Stromal cell of bone marrow (primary cell): ENCODE measurements at places on chromosomes 1 and 21.

GRCh38 chr21:42086969-42087368, 15.9 kb downstream of the UMODL1 start:
- DNase-seq: no peak

- no peak for DNase-seq
Observed at GRCh38 chr1:198024782-198025181, 107.6 kb downstream of the LHX9 start.

GRCh38 chr1:4631321-4631720, 23.1 kb upstream of the AJAP1 start:
- no peak for DNase-seq

DNA sequence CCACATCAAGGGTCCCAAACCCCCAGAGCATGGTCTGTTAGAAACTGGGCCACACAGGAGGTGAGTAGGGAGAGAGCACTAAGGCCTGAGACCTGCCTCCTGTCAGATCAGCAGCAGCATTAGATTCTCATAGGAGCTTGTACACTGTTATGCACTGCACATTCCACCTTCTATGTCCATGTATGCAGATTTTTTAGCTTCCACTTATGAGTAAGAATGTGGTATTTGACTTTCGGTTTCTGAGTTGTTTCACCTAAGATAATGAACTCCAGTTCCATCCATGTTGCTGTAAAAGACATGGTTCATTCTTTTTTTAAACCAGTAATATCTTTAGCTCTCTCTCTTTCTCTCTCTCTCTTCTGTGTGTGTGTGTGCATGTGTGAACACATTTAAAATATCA, 663 bp upstream of the GBP6 start:
- no peak for DNase-seq

DNA sequence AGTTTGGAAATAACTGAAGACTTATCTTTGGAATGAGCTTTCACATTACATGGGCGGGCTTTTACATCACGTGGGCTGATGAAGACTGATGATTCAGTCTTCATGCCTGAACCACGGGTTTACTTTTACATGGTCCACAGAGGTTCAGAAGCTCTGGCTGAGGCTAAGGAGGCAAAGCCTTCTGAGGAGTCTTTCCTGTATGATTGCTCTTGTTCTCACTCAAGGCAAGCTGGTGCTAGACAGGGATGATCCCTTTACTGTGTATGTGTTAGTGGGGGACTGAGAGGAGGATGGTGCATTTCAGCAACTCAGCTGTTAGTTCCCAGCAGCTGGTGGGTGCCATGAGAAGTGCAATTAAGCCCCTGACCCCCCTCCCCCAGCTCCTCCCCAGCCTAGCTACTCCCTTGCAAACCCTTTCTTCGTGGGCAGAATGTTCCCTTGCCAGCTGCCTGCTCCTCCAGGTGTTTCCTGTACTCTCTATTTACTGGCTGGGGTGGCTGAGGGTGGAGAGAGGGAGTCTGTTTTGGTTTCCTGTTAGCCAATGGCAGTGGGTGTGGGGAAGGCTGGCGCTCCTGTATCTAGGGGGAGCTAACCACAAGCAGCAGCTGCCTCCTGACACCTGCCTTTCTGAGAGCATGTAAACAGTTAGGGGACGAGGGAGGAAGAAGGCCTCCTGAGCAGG, 15.4 kb downstream of the BTG2 start:
- no peak for DNase-seq

GRCh38 chr1:248886237-248886895, 19.7 kb upstream of the PGBD2 start:
- peak; percentile 11 for DNase-seq

DNA sequence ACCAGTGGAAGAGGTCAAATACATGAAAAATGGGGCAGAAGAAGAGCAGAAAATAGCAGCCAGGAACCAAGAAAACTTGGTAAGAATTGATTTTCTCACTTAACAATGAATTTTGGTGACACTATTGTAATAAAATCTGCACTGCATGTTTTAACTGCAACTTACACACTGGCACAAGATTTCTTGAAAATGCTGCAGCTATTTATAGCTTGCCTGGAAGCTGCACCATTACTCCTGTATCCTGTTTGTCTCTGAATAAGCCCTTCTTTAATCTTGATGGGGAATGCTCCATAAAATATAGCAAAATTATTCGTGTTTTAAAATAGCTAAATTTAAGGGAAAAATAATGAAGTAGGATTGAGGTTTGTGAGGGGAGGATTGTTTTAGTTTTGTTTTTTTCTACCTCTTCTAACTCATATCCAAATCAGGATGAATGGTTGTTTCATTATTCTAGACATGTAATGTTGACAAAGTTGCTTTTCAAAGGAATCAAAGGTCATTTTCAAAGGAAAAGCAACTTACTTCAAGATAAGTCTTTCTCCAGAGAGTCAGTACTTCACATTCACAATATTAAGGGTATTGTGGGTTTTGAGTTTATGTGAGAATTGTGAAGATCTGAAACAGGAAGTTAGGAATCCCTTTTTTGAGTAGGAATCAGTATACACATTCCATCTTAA, 120.9 kb downstream of the C1orf21 start:
- DNase-seq: no peak
